ENCODE measurements at places on chromosomes 1 and 21. TPM values are rescaled to one million over a fixed set of nuclear protein-coding genes. Genes with fewer than 3 reads are reported as not detected.

The CLIC6 gene
- total RNA-seq, result not detected

The SPRR2F gene
- total RNA-seq, result not detected

The SYT2 gene
- under 0.01 TPM for total RNA-seq

The CACNA1S gene
- not detected for total RNA-seq

The SPAG17 gene
- under 0.01 TPM for total RNA-seq

The BSND gene
- not detected for total RNA-seq

The CCT8 gene
- total RNA-seq, result 117 TPM

The CFHR3 gene
- not detected for total RNA-seq

The LCE6A gene
- not detected for total RNA-seq

The NLRP3 gene
- under 0.01 TPM for total RNA-seq

The SRGAP2B gene
- 40.8 TPM for total RNA-seq

The NAV1 gene
- total RNA-seq, result 1.4 TPM

The TRIM62 gene
- 0.79 TPM for total RNA-seq

The GNG12 gene
- 88.3 TPM for total RNA-seq

The C1orf56 gene
- 0.53 TPM for total RNA-seq

DNA sequence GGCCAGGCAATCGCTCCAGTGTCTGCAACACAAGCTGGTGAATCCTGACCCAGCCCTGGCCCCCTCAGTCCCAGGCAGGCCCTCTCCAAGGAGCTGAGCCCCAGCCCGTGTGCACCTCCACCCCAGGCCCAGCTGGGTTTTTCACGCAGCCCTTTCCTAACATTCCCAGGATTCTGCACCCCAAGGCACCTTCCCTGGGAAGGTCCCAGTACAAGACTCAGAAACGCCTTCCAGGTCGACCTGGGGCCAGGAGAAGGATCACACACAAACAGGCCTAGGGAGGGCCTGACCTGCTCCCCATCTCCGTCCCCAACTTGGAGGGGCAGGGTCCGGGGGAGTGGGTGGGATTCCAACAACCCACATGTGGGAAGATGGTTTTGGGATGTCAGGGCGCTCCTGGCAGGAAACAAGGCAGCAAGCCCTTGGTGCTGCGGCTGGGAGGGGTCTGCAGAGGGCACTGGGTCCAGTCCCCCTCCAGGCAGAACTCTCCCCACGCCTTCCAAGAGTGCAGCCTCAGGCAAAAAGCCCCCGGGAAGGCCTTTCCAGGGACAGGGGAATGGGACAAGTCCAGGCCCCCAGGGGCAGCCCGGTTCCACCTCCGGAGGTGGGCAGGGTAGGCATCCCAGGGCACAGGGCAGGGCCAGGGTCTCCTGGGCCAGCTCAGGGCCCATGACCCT, 58.3 kb downstream of the KCNAB2 start:
- no peak for DNase-seq

DNA sequence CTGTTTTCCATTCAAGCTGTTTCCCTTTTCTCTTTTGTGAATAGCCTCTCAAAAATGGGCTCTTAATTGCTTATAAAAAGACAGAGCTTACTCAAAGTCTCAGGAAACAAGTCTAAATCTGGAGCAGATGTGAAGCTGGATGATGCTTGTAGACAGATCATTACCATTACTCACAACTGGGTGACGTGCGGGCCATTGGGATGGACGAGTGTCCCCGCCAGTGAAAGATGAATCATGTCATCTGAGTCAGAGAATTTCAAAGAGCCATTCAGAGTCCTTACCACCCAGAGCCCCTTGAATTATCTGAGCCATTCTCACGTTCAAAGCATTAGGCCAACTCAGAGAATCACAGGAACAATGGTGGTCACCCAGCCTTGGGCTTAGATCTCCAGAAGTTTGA, 134.6 kb downstream of the HUNK start:
- DNase-seq, result peak; percentile 20

DNA sequence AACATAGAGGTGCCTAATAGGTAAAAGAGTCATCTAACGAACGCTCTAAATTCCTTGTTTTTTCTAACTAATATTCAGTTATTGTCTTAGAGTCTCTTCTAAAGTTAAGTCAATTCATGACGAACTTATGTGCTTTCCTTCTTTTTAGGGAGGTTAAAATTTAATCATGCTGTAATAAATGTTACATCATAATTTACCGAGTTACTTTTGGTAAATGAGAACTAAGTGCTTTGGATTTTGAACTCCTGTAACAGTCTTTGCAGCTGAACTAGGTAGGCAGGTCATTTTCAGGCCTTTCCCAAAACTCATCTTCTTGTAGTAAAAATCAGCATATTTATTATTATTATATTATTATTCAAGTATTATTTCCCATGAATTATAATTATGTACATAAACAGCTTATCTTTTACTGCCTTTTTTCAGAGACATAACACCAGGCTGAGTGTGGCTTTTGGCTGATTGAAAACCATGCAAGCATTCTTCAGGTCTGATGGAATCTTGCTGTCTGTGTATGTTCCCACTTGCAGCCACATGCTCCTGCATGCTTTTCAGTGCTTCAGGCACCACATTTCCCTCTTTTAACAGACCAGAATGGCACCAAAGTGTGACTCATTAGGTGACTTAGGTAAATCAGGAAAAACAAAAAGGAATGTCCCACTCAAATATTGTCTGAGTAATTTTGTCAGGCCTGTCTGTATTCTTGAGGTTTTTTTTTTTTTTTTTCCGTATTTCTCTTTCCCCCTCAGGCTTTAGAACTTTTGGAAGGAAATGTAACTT, 81.0 kb upstream of the CD55 start:
- DNase-seq, result peak; percentile 100

DNA sequence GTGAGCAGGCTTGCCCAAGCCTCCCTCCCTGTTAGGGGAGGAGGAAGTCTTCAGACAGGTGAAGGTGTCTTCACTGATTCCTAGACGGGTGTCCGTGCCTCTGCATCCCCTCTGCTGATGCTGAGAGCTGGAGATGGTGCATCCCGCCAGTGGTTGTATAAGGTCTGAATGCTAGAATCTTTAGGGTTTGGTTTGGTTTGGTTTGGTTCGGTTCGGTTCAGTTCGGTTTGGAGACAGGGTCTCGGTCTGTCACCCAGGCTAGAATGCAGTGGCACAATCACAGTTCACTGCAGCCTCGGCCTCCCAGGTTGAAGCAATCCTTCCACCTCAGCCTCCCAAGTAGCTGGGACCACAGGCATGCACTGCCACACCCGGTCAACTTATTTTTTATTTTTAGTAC, 153.6 kb downstream of the PGBD5 start:
- DNase-seq, result no peak

DNA sequence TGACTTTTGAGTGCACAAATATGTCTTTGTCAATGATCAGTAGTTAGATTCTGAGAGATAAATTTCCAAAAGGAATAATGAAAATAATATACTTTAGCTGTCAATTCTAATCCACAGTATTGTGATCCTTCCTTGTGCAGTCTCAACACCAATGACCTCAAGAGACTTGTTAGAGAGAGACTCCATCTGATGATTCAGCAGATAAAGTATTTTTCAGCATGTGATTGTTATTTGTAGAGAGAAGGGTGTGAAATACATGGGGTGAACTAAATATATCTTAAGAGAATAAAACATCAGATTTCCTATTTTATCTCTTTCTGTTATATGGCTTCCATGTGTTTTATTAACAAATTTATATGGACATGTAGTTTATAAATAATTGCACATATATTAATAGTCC, 5.9 kb upstream of the ZNF124 start:
- DNase-seq, result peak; percentile 10

- peak; percentile 44 for DNase-seq
These were observed 2.0 kb downstream of the SCMH1 start for GRCh38 chr1:41239988-41240610.

DNA sequence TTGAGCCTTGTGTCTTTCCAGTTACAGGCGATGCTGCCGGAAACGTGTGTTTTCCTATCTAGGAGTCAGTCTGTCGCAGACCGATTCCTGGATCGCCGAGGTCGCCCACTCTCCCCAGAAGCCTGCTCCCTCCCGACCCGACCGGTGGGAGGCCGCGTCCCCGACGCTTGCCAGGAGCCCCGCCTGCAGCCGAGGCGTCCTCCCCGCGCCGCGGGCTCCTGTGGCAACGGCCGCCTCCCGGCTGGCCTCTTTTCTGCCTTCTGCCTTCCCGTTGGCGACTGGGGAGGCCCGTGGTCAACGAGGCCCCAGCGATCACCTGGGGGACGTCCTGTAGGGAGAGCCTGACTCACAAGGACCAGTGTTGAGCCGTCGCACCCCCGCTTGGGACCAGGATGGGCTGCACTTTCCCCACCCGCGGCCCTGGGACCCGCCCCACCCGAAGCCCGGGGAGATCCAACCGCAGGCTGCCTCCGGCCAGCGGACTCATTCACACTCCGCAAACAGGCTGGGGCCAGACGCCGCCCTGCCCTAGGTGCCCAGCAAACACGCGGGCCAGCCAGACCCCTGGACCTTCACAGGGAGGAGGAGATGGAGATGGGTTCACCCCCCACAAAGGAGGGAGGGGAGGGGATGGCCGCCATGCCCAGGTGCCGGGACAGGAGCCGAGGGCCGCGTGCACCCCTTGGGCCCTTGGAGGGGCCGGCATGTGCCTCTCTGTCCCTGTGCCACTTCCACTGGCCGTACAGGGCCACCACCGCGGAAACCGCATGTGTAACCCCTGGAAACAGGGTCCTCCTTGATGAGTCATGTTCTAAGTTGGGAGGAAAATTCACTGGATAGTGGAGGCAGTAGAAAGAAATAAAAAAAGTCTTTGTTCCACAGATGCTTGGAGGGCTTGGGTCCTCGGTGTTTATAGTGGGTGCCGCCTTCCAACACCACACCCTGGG, 7.2 kb upstream of the COL6A1 start:
- no peak for DNase-seq

DNA sequence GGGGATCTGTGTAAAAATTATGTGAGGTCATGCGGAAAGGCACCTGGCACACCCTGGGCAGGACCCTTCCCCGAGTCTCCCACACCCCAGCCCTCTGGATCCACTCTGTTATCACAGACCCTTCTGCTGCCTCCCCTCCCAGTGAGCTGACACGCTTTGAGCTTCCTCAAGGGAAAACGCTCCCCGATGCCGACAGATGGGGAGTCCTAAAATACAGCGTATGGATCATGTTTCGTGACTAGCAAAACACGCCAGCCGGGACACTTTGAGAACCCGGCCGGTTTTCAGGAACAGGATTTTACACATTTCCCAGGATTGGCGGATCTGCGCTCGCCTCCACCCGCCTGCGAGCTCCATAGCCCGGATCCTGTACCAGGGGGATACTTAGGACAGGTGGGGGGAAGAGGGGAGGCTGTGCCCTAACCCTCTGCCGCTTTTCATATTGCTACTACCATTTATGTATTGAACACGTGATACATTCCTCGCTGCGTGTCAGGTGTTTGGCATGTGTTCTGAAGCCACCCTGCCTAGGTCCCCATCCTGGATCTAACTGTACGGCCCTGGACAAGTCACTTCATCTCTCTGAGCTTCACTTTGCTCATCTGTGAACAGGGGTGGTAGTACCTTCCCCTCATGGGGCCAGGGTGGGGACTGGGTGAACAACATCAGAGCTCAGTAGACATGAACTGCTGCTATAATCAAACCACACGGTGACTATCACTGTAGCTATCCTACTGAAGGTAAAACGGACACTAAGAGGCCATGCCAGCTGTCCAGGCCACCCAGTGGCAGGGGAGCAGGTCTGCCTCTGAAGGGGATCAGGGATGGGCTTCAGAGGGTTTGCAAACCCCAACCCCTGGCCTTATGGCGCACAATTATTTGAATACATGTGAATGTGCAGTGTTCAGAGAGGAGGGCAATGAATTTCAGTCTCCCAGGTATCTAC, 63.2 kb downstream of the SSBP3 start:
- no peak for DNase-seq

GRCh38 chr1:61253912-61254633, 171.7 kb downstream of the NFIA start:
- no peak for DNase-seq

- no peak for DNase-seq
These were observed 182.9 kb downstream of the BACH1 start for GRCh38 chr21:29481641-29482040.

GRCh38 chr1:89987159-89987819, 7.6 kb upstream of the ZNF326 start:
- DNase-seq, result peak; percentile 76

GRCh38 chr1:243474136-243474881, 218.5 kb downstream of the SDCCAG8 start:
- DNase-seq, result no peak

- no peak for DNase-seq
These were observed 11.4 kb upstream of the ATP13A2 start for GRCh38 chr1:17023102-17023501.

DNA sequence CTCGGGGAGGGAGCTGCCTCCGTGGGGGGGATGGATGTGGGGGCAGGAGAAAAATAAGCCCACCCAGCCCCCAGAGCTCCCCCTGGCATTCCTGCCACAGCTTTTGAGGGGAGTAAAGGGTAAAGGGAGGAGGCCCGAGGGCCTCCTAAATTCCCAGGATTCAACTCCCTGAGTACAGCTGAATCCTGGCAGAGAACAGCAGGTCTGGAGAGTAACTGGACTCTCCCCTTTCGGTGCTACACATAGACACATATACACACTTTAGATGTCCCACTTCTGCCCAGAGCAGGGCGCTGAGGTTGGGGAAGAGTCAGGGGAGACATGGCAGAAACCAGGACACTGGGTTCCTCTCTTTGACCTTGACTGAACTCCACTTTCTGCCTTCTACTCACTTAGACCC, 3.0 kb downstream of the KIRREL1 start:
- DNase-seq, result no peak

DNA sequence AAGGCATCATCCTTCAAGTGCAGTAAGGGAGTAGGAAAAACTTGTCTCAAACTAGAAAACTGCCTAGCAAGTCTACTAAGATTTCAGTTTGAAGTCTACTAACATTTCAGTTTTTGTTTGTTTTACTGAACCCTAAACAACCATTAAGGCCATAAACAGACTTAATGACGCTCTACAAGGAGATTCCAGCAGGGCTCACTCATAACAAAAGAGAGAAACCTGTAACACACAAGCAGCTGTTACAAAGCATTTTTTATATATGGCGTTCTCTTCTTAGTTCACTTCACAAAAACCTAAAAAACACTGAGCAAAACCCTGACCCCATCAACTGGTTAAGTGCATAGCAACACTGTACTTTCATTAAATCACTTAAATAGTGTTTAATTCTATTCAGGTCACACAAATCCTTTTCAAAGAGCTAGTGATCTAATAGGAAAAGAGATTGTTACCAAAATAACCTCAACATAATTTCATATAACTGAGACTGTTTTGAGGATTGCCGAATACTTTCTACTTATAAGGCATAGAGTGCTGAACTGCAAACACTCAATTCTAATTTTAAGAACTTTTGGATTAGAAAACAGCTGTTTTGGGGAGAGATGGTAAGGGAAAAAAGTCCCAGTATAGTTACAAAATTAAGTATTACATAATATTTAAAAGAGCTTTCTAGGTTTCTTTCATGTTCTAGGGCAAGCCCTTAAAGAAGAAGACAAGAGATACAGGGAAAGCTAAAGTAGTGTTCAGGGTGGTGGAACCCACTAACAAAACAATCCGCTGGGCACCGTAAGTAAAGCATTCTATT, 1.4 kb downstream of the B3GALNT2 start:
- peak; percentile 47 for DNase-seq

DNA sequence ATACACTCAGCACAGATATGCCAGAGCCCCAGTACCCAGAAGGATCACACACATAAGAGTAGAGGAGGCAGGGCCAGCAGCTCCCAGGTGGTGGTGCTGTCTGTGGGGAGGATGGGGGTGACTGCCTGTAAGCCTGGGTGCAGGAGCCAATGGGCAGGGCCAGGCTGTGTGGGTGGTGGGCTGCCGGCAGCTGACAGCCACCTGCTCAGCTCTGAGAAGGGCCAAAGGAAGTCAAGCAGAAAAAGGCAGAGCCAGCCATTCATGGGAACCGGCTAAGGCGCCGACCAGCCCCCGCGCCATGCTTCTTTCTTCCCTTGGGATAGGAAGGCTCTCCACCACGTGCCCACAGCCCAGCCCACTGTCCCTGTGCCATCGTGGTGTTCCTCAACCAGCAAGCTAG, 14.1 kb downstream of the PIK3C2B start:
- no peak for DNase-seq

Data from bronchial epithelial cell (primary cell).